ENCODE measurements at places on chromosomes 2 and 18. TPM values are rescaled to one million over a fixed set of nuclear protein-coding genes. Genes with fewer than 3 reads are reported as not detected.

DNA sequence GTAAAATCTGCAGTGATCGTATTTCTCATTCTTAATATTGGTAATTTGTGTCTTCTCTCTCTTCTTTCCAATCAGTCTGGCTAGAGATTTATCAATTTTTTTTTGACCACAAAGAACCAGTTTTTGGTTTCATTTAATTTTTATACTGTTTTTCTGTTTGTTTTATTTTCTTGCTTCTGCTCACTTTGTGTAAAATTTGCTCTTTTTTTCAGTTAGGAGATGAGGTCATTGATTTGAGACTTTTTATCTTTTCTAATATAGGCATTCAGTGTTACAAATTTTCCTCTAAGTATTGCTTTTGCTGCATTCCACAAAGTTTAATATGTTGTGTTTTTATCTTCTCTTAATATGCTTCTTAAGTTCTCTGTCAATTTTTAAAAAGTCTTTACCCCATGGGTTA lies 160.5 kb downstream of the TPGS2 start:
- H3K4me3 ChIP-seq: no peak overlapping the region
- no peaks in the 10 kb centered on the region for H3K27me3 ChIP-seq
- DNase-seq: no peak
- no peak overlapping the region for H3K27ac ChIP-seq

- H3K27ac ChIP-seq: no peak overlapping the region
- no peak overlapping the region for H3K4me3 ChIP-seq
- peak; percentile 80 for DNase-seq
- no peaks in the 10 kb centered on the region for H3K36me3 ChIP-seq
These were observed 40.8 kb upstream of the RPRM start for GRCh38 chr2:153519257-153519875.

DNA sequence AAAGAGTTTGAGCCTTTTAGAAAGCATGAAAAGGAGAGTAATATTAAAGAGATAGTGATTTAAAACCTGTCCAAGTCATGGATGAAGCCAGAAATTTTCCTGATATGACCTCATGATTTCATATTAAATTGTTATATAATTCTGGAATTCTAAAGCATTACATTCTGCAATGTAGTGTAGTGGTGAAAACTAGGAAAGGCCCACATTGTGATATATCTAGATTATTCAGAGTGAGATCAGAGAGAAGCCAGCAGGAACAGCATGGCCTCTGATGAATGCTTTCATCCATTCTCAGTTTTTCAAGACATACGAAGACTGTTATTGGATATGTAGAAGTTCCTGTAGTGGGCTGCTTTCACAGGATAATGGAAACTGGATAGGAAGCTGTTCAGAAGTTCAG lies 98.8 kb downstream of the LCLAT1 start:
- DNase-seq: no peak
- no peak overlapping the region for H3K4me3 ChIP-seq
- H3K4me1 ChIP-seq: no peaks in the 10 kb centered on the region
- no peaks in the 10 kb centered on the region for H3K36me3 ChIP-seq
- H3K27me3 ChIP-seq: no peaks in the 10 kb centered on the region

- peak overlapping the region; percentile 22 for H3K27ac ChIP-seq
- H3K27me3 ChIP-seq: no peaks in the 10 kb centered on the region
- peaks cover 3% of the 10 kb centered on the region for H3K4me1 ChIP-seq
- peak overlapping the region; percentile 45 for H3K4me3 ChIP-seq
- peak; percentile 58 for DNase-seq
These were observed 160.3 kb upstream of the SIX2 start for GRCh38 chr2:45169339-45170190.

Gene DSG4
- not detected for total RNA-seq

GRCh38 chr18:46261799-46262198 lies 157.6 kb downstream of the HAUS1 start:
- H3K27me3 ChIP-seq: no peaks in the 10 kb centered on the region
- no peak for DNase-seq
- H3K36me3 ChIP-seq: peaks cover 3% of the 10 kb centered on the region
- no peak overlapping the region for H3K27ac ChIP-seq

GRCh38 chr2:204505946-204506345 lies 39.3 kb upstream of the PARD3B start:
- DNase-seq: no peak
- H3K4me3 ChIP-seq: no peak overlapping the region
- no peaks in the 10 kb centered on the region for H3K4me1 ChIP-seq
- no peaks in the 10 kb centered on the region for H3K27me3 ChIP-seq

Gene GALR1
- not detected for total RNA-seq

DNA sequence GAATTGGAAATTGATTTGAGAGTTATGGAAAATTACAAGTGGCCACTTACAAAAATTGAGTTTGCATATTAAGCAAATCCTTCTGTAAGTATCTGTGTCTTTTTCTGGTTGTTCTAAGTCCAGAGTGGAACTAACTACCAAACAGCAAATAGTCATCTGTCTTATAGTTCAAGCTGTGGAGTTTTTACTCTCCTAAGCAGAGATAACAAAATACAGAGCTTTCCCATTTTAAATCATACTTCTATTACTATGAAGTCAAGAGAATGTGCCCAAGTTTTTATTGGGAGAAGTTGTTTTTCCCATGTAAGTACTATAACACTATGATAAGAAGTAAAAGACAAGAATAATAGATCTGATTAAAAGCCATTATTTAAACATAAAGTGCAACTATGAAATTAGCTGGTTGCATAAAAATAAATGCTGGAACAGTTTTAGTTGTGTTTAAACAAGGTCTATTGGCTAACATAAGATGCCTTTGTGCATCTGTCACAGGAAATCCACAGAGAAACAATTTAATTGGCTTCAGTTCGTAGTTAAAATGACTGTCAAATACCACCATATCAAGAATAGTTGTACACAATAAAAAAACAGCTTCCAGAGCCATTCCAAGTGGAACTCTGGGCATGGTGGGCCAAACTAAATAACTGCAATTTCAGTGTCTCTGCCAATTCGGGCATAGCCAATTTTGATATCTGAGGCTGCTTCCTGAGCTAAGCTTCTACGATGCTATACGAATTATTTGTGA lies 1467.4 kb upstream of the NXPH2 start:
- H3K4me1 ChIP-seq: no peaks in the 10 kb centered on the region
- H3K36me3 ChIP-seq: no peaks in the 10 kb centered on the region
- H3K27me3 ChIP-seq: no peaks in the 10 kb centered on the region
- DNase-seq: no peak
- no peak overlapping the region for H3K4me3 ChIP-seq

Gene DSEL
- 17.4 TPM for total RNA-seq

GRCh38 chr2:68388358-68388757 lies 23.3 kb downstream of the PLEK start:
- H3K4me3 ChIP-seq: no peak overlapping the region
- no peak for DNase-seq
- H3K27ac ChIP-seq: no peak overlapping the region
- H3K27me3 ChIP-seq: no peaks in the 10 kb centered on the region
- H3K36me3 ChIP-seq: no peaks in the 10 kb centered on the region

Gene MARCHF7
- total RNA-seq: 88.1 TPM
